ENCODE measurements at places on chromosomes 12 and 14.

GRCh38 chr12:45349916-45350315 is 134.0 kb downstream of the ANO6 start:
- no peak for DNase-seq

DNA sequence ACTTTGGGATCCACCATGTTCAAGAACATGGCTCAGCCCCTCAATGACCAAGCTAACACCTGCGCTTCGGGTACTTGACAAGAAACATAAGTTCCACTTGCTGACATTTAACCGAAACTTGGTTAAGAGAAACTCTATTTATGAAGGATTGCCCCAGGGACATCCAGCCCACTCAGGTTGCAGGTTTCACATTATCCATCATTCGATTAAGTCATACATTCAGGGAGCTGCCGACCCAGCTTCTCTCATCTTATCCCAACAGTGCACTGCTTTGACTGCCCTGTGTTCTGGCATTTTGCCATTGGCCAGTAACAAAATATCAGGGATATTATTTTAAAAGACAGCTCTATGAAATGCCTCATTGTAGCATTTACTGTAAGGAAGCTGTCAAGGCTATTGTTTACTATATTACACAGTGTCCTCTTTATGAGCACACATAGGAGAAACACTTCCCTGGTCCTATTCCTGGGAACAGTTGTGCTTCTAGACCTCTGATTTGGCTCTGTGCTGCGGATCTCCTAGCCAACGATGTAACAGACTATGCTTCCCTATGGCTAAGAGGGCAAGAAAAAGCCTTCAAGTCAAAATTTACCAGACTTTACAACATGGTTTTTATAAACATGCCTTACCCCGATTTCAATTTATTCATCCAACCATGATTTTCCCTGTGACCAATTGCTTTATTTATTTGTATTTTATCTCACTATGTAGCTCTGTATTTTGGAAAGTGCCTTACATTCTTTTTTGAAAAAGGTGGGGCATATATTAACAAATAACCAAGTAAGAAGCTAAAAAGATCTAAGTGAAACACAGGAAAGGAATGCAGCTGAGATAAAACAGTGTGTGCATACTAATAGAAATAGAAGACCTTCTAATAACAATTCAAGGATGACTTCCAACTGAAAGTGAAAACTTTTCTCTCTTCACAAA is 109.3 kb downstream of the ITPR2 start:
- DNase-seq: no peak

GRCh38 chr14:38038986-38039385 is 168.7 kb upstream of the SSTR1 start:
- no peak for DNase-seq

GRCh38 chr12:125311050-125311449 is 245.8 kb downstream of the AACS start:
- no peak for DNase-seq

DNA sequence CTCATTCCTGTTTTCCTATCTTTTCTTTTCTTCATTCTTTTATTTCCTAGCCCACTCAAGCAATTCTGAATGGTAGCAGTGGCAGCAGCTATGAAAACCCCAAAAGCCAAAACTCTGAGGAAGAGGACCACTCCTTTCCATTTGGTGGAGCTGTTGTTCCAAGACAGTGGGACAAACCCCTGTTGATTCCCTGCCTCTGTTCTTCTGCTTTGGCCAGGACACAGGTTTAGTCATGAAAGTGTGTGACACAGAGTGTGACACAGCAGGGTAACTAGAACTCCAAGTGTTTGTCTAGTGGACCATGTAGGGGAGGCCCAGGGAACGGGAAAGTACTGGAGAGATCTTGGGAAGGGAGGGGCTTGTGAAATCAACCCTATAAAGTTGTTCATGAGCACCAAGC is 71.1 kb downstream of the PTCSC3 start:
- DNase-seq: no peak

GRCh38 chr12:123524378-123524777 is 9.1 kb downstream of the RILPL1 start:
- DNase-seq: no peak

- DNase-seq: no peak
Observed at GRCh38 chr14:72608391-72609204, 285.3 kb downstream of the DPF3 start.

Data from inflammatory macrophage treated with lipopolysaccharide for 1 hour (primary cell).